ENCODE measurements at places on chromosomes 5 and 9.

- no peak for DNase-seq
Measured at GRCh38 chr9:112341730-112342129, 8.3 kb upstream of the PTBP3 start.

- DNase-seq = no peak
Measured at GRCh38 chr5:73558950-73559349, 6.5 kb downstream of the ANKRA2 start.

GRCh38 chr5:122412966-122413365 is 100.9 kb downstream of the SNCAIP start:
- DNase-seq = no peak

DNA sequence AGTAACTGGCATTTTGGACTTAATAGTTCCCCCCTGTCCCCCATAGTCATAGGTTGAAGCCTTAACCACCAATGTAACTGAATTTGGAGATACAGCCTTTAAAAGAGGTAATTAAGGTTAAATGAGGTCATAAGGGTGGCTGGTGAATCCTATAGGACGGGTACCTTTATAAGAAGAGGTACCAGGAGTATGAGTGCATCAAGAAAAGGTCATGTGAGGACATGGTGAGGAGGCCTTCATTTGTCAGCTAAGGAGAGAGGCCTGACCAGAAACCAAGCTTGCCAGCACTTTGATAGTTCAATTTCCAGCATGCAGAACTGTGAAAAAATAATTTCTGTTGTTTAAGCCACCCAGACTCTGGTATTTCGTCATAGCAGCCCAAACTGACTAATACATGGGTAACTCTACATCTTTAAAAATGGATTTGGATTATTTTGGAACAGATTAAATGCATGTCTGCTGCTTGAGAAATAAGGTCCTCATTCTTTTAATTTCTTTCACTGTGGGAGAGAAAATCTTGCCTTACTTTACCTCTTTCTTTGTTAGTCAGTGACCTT is 9.7 kb downstream of the RASA1 start:
- no peak for DNase-seq

GRCh38 chr9:136576269-136576626 is 30.4 kb upstream of the NOTCH1 start:
- no peak for DNase-seq

- no peak for DNase-seq
Measured at GRCh38 chr5:10460252-10460906, 18.7 kb downstream of the ROPN1L start.

- no peak for DNase-seq
Measured at GRCh38 chr5:181039471-181039870, 595 bp upstream of the BTNL9 start.

- no peak for DNase-seq
Measured at GRCh38 chr5:149188383-149188782, 47.1 kb downstream of the ABLIM3 start.

- DNase-seq = no peak
Measured at GRCh38 chr5:45507178-45507577, 189.0 kb downstream of the HCN1 start.

DNA sequence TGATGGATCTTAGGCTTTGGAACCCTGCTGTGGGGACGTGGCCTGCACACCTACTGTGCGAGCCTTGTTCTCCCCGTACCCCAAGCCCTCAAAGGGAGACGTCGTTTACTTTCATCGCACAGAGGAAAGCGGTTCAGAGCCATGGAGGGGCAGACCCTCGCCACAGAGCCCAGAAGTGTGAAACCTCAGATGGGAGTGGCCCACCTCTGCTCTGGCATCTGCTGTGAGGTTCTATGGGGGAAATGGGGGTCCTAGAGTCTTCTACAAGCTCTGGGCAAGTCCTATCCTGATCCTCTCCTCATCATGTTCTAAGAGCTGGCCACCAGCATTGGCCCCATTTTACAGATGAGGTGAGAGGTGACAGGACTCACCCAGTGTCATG is 3.7 kb upstream of the RNF44 start:
- no peak for DNase-seq

- DNase-seq = no peak
Measured at GRCh38 chr5:108361771-108362170, 20.1 kb downstream of the FBXL17 start.

- DNase-seq = no peak
Measured at GRCh38 chr5:141954194-141954593, 3.8 kb downstream of the PCDH12 start.

DNA sequence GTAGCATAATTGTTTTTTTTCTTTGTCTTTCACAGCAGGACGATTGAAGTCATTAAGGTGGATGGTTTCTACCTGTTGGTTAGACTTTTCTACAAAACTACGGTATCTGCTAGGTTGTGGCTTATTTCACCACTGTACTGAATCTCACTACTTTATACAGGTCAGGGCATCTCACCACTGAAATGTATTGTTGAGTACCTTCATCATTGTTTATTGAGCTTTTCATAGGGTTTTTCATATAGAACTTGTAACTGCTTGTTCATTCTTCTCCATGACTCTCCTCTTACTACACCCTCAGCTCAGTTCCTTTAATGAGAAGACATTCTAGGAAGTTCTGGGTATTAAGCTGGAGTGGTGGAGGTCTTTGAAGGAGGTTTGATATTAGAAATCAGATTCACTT is 75.1 kb downstream of the PAM start:
- DNase-seq = no peak

- no peak for DNase-seq
Measured at GRCh38 chr5:9545136-9545991, 511 bp downstream of the SEMA5A start.

DNA sequence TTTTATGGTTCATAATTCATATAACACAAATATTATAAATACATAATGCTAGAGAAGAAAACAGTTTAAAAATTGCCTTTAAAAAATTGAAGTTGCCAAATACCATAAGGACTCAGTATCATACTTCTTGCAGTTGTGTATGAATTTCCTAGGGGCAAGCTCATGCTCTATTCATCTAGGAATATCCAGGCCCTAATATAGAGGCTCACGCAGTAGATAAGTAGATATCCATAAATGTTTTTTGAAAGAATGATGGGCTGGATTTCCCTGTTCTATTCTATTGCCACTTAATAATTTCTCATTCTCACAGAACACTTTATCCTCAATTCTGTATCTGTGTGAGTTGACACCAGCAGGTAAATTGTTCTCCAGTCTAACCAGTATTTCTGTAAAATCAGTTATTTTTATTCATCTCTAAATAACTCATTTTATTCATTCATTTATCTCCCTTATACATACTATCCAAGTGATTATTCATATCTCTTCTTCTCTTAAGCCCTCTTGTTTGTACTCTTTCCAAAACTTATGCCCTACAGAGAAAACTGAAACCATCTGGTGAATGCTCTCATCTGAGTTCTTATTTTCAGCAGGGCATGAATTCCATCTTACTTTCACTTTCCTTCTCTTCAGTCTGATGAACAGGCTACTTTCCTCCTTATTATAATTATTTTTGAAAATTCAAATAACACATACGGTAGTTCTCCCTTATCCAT is 97.1 kb downstream of the SLC44A1 start:
- DNase-seq = no peak

DNA sequence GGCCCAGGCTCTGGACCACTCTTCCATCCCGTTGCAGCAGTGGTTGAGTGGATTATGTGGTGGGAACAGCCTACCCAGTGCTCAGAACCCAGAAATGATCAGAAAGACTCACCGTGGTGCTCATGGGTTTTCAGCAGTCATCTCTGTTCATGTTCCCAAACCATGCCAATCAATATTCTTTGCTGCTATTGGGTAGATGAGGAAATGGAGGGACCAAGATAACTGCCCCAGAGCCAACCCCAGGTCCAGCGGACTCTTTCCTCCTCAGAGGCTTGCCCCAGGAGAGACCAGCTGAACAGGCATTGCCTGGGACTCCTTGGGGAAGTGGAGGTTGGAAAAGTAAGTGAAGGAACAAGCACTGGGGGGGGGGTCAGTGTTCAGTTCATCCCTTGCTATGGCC is 38.1 kb downstream of the ALG2 start:
- DNase-seq = no peak

DNA sequence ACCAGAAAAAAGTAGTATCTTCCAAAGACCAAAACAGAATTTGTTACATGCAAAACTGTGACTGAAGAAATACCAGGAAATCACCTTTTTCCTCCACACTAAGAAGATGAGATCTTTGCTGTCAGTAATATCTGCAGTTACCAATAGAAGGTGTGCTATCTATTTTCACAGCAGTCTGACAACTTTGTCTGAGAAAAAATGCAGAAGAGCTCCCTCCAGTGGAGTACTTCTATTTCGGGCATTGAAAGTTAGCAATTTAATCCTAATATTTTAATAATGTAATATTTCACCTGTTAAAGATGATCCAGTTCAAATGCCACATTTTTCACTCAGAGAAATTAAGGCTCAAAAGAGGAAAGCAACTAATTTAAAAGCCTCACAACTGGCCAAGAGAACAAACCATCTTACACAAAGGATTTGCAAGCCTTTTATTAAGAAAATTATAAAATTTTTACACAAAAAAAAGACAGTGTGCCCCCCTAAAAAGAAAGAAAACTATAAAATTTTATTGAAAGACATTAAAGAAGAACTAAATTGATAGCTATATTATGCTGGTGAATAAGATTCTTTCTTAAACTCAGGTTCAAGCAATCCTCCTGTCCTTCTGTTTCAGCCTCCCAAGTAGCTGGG is 50.6 kb downstream of the DEPDC1B start:
- DNase-seq = no peak

- DNase-seq = no peak
Measured at GRCh38 chr9:96293498-96294158, 8.3 kb downstream of the HSD17B3 start.

DNA sequence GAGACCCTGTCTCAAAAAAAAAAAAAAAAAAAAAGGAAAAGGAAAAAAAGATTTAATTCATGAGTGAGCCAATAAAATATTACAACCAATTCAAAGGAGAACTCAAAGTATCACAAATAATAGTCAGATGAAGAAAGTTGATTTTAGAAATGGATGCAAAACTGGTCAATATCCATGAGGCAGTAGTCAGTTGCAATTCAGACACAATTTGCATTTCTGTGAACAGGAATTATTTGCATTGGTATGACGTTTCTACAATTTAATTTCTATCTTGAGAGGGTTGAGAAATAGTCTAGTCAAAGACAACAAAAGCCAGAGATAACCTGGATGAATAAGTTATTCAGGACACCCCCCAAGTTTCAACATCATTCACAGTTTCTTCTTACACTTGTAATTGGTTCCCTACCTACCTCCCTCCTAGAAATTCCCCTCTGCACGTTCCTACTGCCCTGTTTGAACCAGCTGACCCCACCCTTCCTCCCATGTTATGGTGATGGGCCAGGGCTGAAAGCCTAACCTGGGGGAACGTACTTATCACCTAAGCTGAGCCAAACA is 28.6 kb upstream of the CDKN2AIPNL start:
- no peak for DNase-seq

DNA sequence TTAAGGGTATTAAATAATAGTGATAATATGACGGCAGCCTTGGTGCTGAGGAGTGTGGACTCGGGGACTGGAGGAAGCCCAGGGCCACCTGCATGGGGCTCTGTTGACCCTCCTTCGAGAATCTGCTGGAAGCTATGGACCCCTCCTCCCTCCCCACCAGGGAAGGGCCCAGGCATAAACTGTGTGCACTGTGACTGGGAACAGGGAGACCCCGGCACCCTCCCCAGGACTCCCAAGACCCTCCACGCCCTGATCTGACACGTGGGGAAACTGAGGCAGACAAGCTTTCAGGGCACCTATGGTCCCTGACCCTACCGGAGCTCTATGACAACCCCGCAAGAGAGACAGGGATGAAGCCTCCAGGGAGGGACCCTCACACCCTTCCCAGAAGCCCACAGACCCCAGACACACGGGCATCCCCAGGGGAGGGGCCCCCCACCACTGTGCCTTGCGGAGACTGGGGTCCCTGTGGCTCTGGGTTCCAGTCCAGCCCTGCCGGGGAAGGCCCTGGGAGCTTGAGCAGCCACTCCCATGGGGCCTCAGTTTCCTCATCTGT is 6.5 kb upstream of the EGFL7 start:
- no peak for DNase-seq

GRCh38 chr9:116572095-116572748 is 114.9 kb upstream of the TRIM32 start:
- no peak for DNase-seq

GRCh38 chr9:97475059-97475458 is 26.4 kb upstream of the TMOD1 start:
- no peak for DNase-seq
